K562 (cell line): ENCODE measurements at places on chromosomes 3 and 15.

DNA sequence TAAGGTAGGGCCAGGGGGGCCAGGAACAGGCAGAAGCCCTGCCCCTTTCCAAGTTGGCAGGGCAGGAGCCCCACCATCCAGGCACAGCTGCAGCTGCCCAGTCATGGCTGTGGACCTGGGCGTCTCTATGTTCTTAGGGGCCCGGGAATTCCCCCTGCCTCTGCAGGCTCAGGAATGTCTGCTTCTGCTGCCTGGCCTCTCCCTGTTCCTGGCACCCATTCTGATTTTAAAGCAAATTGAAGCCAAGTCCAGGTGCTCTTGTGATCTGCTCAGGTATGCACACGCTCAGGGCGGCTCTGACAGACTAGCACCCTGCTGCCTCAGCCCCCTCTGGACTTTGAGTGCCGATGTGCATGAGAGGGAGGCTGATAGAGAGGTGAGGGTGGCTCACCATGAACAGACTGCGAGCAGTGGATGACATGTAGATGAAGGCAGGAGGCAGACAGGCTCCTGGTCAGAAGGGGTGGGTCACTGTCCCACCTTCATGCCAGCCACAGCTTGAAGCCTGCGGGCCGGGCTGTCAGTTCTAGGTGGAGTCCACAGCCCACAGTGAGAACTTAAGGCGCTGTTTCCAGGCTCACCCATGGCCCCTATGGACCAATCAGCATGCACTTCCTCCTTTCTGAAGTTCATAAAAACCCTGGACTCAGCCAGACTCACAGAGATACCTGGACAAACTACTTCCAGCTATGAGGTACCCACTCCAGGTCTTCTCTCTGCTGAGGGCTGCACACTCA is 747.8 kb upstream of the GBE1 start:
- H3K27ac ChIP-seq, result no peak overlapping the region
- H3K4me1 ChIP-seq, result no peaks in the 10 kb centered on the region
- H3K4me3 ChIP-seq, result no peak overlapping the region
- no peaks in the 10 kb centered on the region for H3K27me3 ChIP-seq
- DNase-seq, result no peak
- H3K36me3 ChIP-seq, result no peaks in the 10 kb centered on the region

DNA sequence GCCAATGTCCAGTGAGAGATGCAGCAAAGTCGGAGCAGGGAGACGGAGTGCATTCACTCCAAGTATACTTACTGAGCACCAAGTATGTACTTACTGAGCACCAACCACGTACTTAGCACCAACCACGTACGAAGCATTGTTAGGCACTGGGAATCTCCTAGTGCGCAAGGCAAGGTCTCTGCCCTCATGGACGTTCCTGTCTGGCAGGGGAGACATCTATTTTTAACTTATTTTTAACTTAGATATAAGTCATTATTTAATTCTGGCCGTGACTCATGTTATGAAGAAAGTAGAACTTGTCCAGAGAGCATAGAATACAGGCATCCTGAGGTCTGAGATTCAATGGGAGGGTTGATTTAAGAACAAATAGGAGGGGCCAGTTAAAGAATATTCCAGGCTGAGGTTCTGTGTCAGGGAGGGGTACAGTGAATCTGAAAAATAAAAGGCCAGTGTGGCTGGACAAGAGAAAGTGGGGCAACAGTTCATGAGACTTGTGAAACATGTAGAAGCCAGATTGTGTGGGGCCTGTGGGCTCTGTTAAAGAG is 9.3 kb upstream of the LRRC31 start:
- no peak overlapping the region for H3K27ac ChIP-seq
- no peak for DNase-seq
- H3K4me1 ChIP-seq, result no peaks in the 10 kb centered on the region
- no peaks in the 10 kb centered on the region for H3K36me3 ChIP-seq
- no peak overlapping the region for H3K4me3 ChIP-seq
- 0 out of 3 replicates have a peak, but pooled peaks cover 4% of the 10 kb centered on the region for H3K27me3 ChIP-seq

- peaks cover 42% of the 10 kb centered on the region; the same call in 2 of the 3 replicates for H3K27me3 ChIP-seq
- no peak overlapping the region for H3K27ac ChIP-seq
- DNase-seq, result no peak
- H3K4me3 ChIP-seq, result no peak overlapping the region
- H3K4me1 ChIP-seq, result no peaks in the 10 kb centered on the region
These were observed 65.3 kb downstream of the ASB7 start for GRCh38 chr15:100667405-100668347.

DNA sequence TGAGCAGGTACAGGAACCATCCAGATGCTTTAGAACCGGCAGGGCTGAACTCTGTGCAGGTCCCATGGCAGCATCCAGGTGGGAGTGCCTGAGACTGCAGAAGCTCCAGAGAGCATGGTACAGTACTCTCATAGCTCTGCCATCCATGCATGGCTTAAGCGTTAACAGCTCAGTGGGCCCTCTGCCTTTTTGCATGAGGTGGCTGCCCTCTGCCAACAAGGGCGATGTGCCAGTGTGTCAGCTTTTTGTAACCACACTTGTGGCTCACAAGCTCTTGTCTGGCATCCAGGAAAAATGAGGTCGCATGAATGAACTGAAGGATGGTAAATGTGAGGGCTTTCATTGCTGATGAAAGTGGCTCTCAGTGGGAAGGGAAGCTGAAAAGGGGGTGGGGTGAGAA is 950.1 kb downstream of the DIPK2A start:
- H3K4me3 ChIP-seq, result no peak overlapping the region
- DNase-seq, result no peak
- no peaks in the 10 kb centered on the region for H3K27me3 ChIP-seq

DNA sequence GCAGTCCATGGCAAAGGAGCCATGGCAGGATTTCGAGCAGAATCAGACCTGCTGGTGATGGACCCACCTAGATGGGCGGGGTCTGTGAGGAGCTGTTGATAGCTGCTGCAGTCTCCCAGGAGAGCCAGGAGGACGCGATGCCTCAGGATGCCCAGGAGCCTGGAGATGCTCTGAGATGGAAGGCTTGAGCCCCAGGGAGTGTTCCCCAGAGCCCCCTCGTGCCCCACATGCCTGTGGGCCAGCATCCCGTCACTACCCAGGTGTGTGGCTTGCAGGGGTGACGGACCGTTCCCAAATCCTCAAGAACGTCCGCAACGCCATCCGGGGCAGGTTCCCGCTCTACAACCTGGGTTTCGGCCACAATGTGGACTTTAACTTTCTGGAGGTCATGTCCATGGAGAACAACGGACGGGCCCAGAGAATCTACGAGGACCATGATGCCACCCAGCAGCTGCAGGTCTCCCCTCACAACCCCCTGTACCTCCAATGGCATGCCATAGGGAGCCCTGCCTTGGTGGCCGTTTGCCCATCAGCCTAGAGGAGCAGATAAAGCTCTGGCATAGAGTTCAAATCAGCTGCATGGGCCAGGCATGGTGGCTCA is 6.7 kb downstream of the ITIH1 start:
- H3K36me3 ChIP-seq, result no peaks in the 10 kb centered on the region
- H3K4me1 ChIP-seq, result peaks cover 3% of the 10 kb centered on the region; the same call in 1 of the 2 replicates
- no peak overlapping the region for H3K27ac ChIP-seq
- DNase-seq, result no peak

DNA sequence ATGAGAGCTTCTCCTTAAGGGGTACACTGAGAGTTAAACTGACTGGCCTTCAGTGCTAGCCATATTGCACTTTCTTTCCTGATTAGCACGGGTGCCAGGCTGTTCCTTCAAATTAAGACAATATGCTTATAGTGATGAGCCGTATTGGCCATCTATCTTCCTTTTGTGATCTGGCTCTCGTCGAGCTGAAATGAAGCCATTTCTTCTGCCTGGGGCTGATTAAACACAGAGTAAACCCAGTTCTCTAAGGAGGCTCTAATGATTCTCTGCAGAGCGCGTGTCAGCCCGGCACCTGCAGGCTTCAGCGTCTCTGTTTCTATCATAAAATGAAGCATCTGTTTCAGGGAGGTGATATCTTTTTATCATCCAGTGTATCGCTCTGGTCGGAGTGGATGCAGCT is 107.5 kb upstream of the NR2F2 start:
- H3K27me3 ChIP-seq, result no peaks in the 10 kb centered on the region
- no peaks in the 10 kb centered on the region for H3K36me3 ChIP-seq
- H3K27ac ChIP-seq, result no peak overlapping the region
- no peak overlapping the region for H3K4me3 ChIP-seq

- H3K27me3 ChIP-seq, result no peaks in the 10 kb centered on the region
- no peak overlapping the region for H3K4me3 ChIP-seq
- H3K27ac ChIP-seq, result no peak overlapping the region
- no peaks in the 10 kb centered on the region for H3K36me3 ChIP-seq
- no peaks in the 10 kb centered on the region for H3K4me1 ChIP-seq
These were observed 52.3 kb downstream of the NCEH1 start for GRCh38 chr3:172658344-172659245.

- no peaks in the 10 kb centered on the region for H3K36me3 ChIP-seq
- H3K4me3 ChIP-seq, result no peak overlapping the region
- H3K27me3 ChIP-seq, result peaks cover 15% of the 10 kb centered on the region
- peak; percentile 28 for DNase-seq
- H3K4me1 ChIP-seq, result peaks cover 7% of the 10 kb centered on the region; the same call in 2 of the 3 replicates
These were observed 3.3 kb downstream of the FETUB start for GRCh38 chr3:186643493-186643892.

DNA sequence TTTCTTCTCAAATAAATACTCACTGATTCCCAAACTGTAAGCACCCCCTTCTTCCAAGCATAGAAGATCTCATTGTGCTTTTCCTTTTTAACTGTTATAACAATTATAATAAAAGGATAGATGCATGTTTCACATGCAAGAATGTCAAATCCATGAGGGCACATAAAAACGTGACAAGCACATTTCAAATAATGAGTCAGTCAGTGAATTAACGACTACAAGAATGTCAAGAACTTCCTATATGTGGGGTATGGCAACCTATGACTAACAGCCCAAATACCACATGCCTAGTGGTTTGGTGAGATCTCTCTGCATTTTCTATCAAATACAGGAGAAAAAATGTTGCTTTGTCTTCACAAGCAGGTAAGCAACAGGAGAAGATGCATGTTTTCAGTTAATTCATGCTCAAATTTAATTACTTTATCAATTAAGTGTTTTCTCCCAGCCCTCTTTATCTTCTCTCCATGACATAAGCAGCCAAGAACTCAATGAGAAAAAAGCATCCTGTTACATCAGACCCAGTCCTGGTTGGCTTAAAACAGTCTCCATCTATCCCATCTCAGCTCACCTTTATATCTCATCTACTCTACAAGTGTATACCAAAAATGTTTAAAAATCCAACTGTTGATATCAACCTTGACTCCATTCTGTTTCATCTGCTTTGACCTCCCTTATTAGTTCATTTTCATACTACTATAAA is 181.5 kb upstream of the LMCD1 start:
- H3K27me3 ChIP-seq, result no peaks in the 10 kb centered on the region
- H3K4me1 ChIP-seq, result no peaks in the 10 kb centered on the region
- no peak overlapping the region for H3K27ac ChIP-seq
- no peaks in the 10 kb centered on the region for H3K36me3 ChIP-seq

- H3K4me1 ChIP-seq, result no peaks in the 10 kb centered on the region
- H3K4me3 ChIP-seq, result no peak overlapping the region
- no peak for DNase-seq
- H3K27ac ChIP-seq, result no peak overlapping the region
These were observed 344.2 kb upstream of the TPRG1 start for GRCh38 chr3:188827576-188827975.

DNA sequence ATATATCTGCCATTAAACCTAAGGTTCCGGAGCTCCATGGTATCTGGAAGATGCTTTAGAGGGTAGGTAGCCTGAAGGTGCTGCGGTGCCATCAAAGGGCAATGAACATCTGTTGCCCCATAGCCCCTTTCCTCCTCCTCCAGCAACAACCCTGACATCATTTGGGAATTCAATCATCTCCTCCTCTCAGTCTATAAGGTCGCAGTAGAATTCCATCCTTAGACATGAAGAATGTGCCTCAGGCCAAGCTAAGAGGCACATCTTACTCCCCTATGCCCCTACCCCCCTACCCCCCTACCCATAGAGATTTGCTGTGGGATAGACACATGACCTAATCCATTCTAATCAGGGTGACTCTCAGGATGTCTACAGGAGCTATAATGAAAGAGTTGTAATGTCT is 1099.7 kb upstream of the CFAP20DC start:
- no peak overlapping the region for H3K27ac ChIP-seq
- H3K36me3 ChIP-seq, result no peaks in the 10 kb centered on the region
- H3K27me3 ChIP-seq, result no peaks in the 10 kb centered on the region
- DNase-seq, result no peak
